ENCODE measurements at places on chromosomes 5 and 9.
A peak's percentile ranks its signal among the peaks of the same experiment; 100 is the strongest.

GRCh38 chr5:79202076-79202475 is 33.9 kb upstream of the JMY start:
- DNase-seq: no peak

DNA sequence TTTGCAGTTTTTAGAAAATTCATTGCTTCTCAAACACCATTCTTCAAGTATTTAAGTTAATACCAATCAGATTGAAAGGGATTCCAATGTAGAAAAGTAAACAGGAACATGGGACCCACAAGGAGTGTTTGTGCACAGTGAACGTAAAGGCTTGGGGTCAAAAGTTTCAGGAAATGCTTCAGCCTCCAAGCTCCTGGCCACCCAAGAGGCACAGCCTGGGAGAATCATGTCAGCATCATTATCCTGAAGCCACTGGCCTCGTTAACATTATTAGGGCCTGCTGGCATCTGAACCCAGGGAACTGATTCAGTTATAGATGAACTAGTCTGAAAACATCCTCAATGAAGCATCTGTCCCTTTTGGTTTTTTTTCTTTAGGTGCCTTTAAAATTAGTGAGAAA is 122.9 kb downstream of the NXNL2 start:
- DNase-seq: no peak

- no peak for DNase-seq
Measured at GRCh38 chr9:93929231-93929630, 25.9 kb downstream of the BARX1 start.

DNA sequence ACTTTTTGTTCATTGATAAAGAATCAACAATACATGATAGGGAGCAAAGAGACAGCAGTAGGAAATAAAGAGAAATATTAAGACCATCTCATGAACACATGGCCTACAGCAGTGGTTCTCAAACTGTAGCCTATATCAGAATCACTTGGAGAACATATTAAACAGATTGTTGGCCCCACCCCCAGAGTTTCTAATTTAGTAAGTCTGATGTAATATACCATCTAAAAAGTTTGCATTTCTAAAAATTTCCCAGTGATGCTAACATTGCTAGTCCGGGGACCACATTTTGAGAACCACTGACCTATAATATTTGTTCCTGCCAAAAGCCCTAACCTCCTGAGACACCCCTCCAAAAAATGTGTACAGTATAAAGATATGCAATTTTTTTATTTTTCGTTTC is 306.2 kb upstream of the NREP start:
- DNase-seq: no peak

DNA sequence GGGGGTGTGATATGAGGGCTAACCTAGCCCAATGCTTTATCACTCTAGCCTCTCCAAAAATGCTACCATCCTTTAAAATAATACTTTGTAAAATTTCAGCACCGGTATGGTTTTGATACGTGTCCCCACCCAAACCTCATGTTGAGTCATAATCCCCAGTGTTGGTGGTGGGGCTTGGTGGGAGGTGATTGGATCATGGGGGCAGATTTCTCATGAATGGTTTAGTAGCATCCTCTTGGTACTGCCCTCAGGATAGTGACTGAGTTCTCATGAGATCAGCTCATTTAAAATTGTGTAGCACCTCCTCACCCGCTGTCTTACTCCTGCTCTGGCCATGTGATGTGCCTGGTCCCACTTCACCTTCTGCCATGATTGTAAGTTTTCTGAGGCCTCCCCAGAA is 35.0 kb upstream of the ANKH start:
- no peak for DNase-seq

- no peak for DNase-seq
Measured at GRCh38 chr5:90437663-90438062, 28.1 kb upstream of the CETN3 start.

- DNase-seq: no peak
Measured at GRCh38 chr9:70581214-70581954, 166.9 kb upstream of the KLF9 start.

- no peak for DNase-seq
Measured at GRCh38 chr9:72467766-72468738, 53.4 kb upstream of the TMC1 start.

GRCh38 chr5:135349451-135349850 is 49.6 kb downstream of the MACROH2A1 start:
- DNase-seq: peak; percentile 6

DNA sequence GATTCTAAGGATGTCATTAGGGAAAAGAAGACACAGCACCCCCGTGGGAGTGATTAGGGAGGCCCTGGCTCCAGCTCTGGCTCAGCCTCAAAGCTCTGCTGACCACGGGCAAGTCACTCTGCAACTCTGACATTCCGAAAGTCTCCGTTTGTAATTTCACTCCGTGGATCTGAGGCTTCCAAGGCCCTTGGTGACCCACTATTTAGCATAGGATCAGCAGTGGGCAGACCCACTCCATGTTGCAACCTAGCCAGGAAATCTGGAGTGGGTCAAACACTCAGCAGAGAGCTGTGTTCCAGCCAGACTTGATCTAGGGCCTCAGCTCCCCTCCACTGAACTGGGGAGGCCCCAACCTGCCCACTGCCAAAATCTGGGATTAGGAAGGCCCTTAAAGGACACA is 11.8 kb downstream of the PHF19 start:
- no peak for DNase-seq

Data from femur (tissue), 1 donor.